ENCODE measurements at places on chromosomes 6 and 20. TPM values are rescaled to one million over a fixed set of nuclear protein-coding genes. Genes with fewer than 3 reads are reported as not detected.

PTGIS gene
- 0.02 TPM for total RNA-seq

ERMARD gene
- total RNA-seq = 6.6 TPM

SLC25A27 gene
- total RNA-seq = 0.83 TPM

PI16 gene
- not detected for total RNA-seq

TRAPPC3L gene
- not detected for total RNA-seq

SGK2 gene
- 6.7 TPM for total RNA-seq

COL9A3 gene
- total RNA-seq = 0.96 TPM

SCGN gene
- total RNA-seq = 0.12 TPM

MOG gene
- total RNA-seq = not detected

TBX18 gene
- total RNA-seq = 14.9 TPM

SLC26A8 gene
- total RNA-seq = 0.08 TPM

NFATC2 gene
- total RNA-seq = 9.3 TPM

SLC17A9 gene
- total RNA-seq = not detected

DZANK1 gene
- total RNA-seq = 2.5 TPM

ELOVL2 gene
- 5.9 TPM for total RNA-seq

CLPSL1 gene
- total RNA-seq = not detected

ACTL10 gene
- not detected for total RNA-seq

TEAD3 gene
- total RNA-seq = 7.9 TPM

All from A549 treated with Mapracorat at 1 μM for 4 hours (cell line).